ENCODE measurements at places on chromosomes 1 and 21.

- DNase-seq = no peak
Measured at GRCh38 chr1:186628910-186629309, 51.3 kb downstream of the PTGS2 start.

GRCh38 chr1:117985973-117986372 lies 56.4 kb downstream of the WDR3 start:
- DNase-seq = no peak

DNA sequence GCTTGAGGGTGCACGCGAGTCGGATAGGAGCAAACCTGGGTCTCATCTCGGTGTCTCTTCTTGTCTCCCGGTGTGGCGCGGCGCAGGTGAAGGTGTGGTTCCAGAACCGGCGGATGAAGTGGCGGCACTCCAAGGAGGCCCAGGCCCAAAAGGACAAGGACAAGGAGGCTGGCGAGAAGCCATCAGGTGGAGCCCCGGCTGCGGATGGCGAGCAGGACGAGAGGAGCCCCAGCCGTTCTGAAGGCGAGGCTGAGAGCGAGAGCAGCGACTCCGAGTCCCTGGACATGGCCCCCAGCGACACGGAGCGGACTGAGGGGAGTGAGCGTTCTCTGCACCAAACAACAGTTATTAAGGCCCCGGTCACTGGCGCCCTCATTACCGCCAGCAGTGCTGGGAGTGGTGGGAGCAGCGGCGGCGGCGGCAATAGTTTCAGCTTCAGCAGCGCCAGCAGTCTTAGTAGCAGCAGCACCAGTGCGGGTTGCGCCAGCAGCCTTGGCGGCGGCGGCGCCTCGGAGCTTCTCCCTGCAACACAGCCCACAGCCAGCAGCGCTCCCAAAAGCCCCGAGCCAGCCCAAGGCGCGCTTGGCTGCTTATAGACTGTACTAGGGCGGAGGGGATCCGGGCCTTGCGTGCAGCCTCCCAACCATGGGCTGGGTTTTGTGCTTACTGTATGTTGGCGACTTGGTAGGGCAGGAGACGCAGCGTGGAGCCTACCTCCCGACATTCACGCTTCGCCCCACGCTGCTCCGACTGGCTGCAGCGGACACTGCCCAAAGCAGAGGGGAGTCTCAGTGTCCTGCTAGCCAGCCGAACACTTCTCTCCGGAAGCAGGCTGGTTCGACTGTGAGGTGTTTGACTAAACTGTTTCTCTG lies 5.1 kb downstream of the HLX start:
- no peak for DNase-seq

GRCh38 chr1:3879787-3880428 lies 20.2 kb downstream of the C1orf174 start:
- DNase-seq = no peak

DNA sequence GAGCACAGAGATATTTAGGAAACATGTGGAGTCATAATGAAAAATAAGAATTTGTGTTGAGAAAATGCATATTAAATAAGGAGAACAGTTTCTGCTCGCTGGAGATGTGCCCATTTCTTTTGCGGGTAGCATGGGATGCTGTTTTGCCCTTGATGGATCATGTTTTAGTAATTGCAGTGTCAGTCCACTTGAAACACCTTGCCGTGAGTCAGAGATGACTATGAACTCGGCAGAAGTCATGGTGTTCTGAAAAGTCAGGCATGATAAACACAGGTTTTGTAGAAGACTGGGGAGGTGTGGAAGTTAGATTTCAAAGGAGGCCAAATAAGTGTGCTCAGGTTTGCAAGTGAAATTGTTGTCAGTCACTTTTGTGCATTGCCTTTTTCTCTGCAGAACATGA lies 315.0 kb upstream of the LRRC7 start:
- DNase-seq = no peak

DNA sequence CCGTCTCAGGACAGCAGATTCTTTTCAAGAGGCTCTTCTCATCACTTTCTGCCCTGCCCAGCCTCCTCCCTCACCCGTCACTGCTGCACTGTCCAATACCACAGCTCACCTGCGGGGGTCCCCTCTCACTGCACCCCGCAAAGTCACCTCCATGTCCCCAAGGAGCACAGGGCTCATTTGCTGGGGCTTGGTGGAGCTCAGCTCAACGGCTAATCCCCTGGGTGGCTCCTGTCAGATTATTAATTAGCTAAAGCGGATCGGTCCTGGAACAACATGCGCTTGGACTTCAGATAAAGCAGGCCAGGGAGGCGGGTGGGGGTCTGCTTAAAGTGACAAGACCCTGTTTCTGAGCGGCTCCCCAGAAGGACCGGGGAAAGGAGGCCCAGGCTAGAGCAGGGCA lies 43.1 kb downstream of the CASZ1 start:
- no peak for DNase-seq

GRCh38 chr21:35370671-35371070 lies 321.6 kb upstream of the RUNX1 start:
- DNase-seq = no peak

DNA sequence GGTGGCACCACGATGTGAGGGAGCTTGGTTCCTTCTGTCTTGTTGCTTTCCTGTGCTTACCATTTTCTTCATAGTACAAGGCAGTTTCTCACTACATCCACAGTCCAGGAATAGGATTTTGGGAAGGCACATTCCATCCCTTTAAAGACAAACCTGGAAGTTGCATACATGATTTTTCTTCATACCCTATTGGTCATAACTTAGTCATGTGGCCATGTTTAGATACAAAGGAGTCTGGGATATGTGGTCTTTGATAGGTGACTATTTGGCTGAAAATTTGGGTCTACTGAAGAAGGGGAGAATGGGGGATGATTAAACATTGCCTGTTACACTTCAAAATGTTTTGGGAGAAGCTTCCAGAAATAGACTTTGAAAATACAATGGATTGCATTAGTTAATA lies 7.0 kb downstream of the DYRK1A start:
- no peak for DNase-seq

DNA sequence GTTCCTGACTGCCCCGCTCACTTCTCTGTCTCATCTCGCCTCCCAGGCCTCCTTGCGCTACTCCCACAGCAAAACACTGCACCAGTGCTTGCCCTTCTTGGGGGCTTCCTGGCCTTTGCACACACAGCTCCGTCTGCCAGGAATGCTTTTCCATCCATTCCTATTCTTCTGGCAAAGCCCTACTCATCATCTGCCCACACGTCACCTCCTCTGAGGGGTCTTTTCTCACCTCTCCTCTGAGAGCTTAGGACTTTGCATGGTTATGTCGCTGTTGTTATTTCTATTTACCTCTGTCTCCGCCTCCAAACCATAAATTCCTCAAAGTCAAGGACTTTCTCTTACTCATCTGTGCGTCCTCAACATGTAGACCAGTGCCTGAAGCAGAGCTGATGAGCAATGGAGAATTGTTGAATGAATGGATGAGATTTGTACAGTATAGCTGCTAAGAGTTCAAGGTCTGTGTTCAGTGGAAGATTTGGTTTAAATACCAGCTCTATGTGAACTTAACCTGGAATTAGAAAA lies 26.4 kb upstream of the BTG2 start:
- no peak for DNase-seq

GRCh38 chr1:32197074-32197473 lies 3.3 kb upstream of the CCDC28B start:
- no peak for DNase-seq

DNA sequence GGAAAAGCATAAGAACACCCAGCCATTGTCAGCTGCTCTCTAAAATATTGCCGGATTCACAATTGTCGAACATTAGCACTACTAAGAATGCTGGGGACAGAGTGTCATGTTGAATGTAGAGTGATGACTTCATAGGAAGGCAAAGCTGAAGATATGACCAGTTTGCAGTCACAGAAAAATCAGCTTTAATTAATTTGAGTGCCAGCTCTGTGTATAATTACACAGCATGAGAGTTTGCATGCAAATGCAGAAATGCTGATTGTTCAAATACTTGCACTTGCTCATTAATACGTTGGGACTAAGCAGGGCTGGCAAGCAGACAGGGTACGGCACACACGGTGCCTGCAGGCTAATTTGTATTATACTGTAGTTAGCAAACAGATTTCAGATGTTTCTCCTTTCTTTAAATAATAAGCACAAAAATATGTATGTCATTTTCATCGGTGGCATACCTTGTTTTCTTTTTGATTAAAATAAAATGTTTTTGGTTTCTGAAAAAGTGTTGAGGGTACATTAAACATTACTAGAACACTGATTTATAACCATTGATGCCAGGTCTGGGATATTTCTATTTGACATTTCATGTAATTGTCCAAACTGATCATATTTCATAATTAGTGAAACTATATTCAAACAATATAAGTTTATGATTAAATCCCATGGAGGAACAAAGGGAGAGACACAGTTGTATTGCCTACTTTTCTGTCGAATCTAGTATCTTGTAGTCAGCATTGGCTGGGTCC lies 99.8 kb upstream of the ADGRL2 start:
- no peak for DNase-seq

DNA sequence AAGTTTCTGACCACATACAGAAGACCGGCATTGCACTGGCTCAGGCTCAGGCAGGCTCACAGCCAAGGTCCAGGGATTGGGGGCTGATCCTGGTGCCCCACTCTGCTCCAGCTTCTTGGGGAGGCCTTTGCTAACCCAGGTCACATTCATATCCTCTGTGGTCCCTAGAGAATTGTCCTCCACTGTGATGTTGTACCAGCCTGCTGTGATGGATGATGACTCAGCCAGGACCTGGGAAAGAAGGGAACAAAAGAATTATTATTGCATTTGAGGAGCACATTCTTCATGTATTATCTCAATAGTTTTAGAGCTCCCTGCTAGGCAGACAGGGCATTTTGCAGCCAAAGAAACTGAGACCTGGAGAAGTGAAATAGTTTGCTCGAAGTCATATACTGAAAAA lies 114.3 kb upstream of the ETV3 start:
- DNase-seq = no peak

- DNase-seq = no peak
Measured at GRCh38 chr1:64405833-64406232, 64.1 kb upstream of the CACHD1 start.

DNA sequence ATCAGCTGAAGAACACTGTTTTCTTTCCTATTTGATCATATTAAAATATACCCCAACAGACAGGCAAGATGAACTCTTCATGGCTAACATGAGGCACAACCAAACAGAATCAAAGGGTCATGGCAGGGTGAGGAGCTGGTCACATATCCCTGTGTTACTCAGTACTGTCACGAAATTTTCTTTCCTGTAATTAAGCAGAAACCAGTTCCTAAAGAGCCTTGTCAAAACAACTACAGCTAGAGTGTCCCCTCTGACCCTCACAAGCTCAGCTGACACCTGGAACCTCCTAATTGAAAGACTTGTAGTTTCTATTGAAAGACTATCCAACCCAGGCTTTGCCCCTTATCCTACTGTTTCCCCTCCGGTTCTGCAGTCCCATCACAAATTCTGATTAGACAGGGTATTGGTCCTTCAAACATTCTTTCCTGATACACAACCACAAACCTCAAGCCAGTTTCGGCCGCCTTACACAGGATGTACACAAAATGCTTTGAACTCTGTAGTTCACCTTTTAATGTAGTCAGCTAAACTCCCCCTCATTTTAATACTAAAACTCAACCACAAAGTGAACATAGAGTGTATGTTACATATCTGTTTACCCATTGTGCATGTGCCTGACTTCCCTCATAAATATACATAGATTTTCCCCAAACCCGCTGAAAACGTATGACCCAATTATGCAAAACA lies 651.9 kb downstream of the MRPL39 start:
- DNase-seq = no peak

GRCh38 chr1:246566813-246567645 lies 773 bp downstream of the CNST start:
- DNase-seq = peak; percentile 27
